ENCODE measurements at places on chromosomes 5 and 9.
A peak's percentile ranks its signal among the peaks of the same experiment; 100 is the strongest.

GRCh38 chr9:8070779-8071444 is 271.3 kb upstream of the DMAC1 start:
- no peak for DNase-seq

DNA sequence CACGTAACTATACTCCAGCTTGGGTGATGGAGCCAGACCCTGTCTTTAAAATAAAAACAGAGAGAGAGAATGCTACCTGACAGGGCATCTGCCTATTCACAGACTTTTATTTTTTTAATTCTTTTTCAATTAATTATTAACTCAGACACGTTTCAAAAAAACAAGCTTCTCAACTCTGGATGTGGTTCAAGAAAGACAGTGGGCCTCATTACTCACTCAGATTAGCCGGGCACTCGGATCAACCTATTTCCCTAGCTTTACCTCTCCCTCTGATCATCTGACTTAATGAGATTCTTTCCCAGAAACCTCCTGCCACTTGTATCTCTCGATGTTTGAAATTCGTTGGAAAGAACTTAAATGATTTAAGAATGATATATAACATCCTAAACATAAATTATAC is 134.1 kb downstream of the TRPM6 start:
- no peak for DNase-seq

DNA sequence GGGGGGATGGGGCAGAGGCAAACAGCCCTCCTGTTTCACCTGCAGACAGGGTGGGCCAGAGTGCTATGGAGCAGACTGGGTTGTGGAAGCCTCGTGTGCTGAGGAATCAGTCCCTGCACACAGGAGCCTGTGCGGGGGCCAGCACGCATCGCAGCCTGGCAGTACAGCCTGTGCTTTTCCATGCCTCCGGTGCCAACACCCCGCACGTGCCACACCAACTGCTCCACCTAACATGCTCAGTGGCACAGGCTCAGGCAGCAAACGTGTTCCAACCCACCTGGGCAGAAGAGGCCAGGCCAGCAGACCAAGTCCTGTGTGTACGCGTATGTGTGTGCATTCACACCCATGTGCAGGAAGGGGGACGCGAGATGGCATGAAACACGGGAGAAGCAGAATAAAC is 37.4 kb upstream of the FBXW11 start:
- DNase-seq, result no peak

GRCh38 chr5:96969366-96969765 is 33.5 kb downstream of the LNPEP start:
- no peak for DNase-seq

- no peak for DNase-seq
Measured at GRCh38 chr9:3969590-3970260, 330.1 kb downstream of the GLIS3 start.

- no peak for DNase-seq
Measured at GRCh38 chr5:172097356-172097755, 90.7 kb downstream of the STK10 start.

DNA sequence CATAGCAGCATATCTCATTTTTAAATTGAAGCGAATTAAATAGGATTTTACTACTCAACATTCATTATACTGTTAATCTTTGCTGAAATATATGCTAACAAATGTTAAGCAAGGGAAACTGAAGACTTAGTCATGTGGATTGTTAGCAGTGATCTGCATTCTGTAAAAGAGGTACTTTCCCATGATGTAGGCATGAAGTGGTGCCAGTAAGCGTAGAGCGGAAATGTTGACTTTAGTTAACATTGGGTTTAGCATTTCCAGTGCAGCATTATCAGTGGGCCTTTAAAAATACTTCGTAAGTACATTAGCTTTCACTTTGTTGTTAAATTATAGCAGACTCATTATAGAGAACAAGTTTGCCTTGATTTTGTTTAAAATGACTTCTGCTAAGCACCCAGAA is 130.3 kb downstream of the CDC42SE2 start:
- DNase-seq, result no peak

DNA sequence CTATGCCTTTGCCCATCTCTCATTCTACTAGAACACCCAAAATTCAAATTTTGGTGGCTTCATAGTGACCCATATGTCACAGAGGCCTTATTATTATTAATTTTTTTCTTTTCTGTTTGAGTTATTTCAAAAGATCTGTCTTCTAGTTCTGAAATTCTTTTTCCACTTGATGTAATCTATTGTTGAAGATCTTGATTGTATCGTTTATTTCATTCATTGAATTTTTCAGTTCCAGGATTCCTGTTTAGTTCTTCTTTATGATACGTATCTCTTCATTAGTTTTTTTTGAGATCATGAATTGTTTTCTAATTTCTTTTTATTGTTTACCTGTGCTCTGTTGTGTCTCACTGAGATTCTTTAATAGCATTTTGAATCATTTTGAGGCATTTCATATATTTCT is 24.6 kb upstream of the APBA1 start:
- no peak for DNase-seq

DNA sequence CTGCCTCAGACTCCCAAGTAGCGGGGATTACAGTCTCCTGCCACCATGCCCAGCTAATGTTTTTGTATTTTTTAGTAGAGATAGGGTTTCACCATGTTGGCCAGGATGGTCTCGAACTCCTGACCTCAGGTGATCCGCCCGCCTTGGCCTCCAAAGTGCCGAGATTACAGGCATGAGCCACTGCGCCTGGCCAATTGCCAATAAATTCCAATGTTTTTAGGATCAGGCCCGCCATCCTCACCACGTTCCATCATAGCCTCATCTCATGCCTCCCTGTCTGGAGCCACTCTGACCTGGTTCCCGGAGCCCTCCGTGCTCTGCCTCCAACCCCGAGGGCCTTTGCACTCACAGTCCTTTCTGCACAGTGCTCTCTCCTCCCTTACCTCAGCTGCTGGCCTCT is 71.5 kb upstream of the RAPGEF1 start:
- no peak for DNase-seq

DNA sequence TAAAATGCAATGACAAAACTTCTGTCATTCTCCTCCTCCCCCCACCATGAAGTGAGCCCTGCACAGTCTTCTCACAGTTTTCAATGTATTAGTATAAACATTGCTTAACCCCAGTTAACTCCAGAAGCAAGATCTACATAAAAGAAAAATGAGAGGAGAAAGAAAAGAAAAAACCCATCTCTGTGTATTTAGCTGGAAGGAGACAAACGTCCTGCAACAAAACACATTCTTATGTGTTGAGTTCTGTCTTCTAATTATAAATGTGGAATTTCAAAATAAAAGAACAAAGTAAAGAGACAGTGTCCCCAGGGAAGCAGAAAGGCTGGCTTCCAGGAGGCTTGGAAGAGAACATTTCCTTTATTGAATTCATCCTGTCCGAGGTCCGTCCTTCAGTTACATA is 491.9 kb upstream of the TUSC1 start:
- DNase-seq, result peak; percentile 73

GRCh38 chr5:113378514-113378913 is 56.3 kb downstream of the TSSK1B start:
- DNase-seq, result no peak

DNA sequence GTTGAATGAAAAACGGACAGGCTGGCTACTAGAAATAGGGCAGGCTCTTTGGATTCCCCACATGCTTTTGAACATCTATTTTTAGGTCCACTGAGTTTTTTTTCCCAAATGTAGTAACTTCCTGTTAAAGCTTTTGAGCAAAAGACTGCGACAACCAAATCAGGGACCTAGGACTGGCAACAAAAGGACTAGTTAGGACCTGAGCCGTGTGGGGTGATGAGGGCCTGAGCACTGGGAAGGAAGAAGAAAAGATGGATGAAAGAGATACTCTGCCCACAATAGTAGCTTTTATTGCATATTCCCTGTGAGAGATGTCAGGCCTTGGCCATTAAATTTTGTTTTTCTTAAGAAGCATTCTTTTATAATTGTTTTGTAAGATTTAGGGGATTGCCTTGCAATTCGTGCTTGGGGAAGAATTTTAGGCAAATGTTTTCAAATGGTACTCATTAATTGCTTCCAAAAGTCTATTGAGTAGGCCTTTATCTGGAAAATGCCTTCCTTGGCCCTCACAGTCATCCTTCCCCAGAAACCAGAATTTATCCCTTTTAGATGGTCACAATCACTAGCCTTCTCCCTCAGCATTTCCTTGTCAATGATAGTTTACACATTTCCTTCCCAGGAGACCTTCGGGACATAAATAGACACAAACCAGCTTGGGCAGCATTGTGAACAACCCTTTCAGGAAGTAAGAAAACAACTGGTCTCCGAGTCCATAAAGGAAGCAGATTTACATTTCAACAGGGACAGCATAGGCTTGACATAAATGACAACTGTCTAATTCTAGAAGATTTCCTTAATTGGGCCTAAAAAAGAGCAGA is 166.5 kb downstream of the RMI1 start:
- peak; percentile 52 for DNase-seq

GRCh38 chr5:72499730-72500129 is 7.5 kb downstream of the ZNF366 start:
- no peak for DNase-seq

DNA sequence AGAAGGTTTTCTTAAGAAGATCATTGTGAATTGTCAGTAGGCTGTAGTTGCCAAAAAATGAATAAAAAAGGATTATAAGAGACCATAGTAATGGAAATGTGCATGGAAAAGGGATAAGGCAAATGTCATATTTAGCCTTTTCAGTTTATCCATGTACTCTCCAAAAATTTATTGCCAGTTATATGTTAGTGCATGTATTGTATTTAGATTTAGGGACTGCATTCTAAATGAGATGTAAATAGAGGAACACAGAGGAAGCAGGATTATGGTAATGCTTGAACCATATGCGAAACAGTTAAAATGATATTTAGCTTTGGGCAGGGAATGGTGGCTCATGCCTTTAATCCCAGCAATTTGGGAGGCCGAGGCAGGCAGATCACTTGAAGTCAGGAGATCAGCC is 33.0 kb downstream of the DDX46 start:
- no peak for DNase-seq

- no peak for DNase-seq
Measured at GRCh38 chr5:16844952-16845351, 91.1 kb downstream of the MYO10 start.
